Stimulated activated CD4-positive, alpha-beta T cell treated with anti-CD3 and anti-CD28 coated beads, Interleukin-1b, Interleukin-23, amount 100 ng/mL, for 4 hours (primary cell): ENCODE measurements at places on chromosomes 6 and 20.

DNA sequence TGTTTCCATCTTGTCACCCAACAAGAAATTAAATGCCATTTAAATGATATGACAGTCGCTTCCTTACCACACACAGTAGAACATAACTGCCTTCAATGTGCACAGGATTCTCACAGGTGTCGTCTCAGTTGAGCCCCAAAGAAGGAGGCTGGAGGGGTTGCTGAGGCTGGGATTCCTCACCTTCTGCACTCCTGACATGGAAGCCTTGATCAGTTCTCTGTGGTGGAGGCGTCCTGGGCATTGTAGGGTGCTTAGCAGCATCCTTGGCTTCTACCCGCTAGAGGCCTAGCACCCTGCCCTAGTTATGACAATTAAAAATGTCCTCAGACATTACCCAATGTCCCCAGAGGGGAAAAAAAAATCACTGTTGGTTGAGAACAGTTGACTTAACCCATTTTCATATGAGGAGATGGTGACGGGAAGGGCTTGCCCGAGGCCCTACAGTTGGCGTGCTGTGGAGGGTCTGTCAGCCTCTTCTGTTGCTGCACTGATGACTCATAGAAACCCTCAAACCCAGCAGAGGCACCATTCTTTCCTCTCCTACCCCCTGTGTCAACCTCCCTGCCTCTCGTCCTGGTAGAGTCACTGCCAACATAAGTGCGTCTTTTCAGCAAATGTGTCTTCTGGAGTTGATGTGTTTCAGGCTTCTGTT lies 19.3 kb upstream of the ZNF831 start:
- no peak for DNase-seq

DNA sequence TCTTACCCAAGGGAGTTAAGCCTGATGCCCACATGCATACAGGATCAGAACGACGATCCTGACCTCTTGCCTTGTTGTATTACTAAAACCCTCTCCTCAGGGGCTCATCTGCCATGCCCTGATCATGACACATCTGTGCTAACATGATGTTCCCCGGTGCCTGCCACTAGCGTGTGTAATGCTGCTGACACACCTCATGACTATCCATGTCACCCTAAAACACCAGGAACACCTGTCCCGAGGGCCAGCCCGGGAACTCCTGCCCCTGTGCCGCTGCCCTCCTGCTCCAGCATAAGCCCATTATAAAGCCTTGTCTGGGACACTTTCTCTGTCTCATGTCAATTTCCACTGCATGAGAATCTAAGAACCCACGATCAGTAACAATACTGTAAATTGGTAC lies 7.6 kb downstream of the SERPINB6 start:
- no peak for DNase-seq

- DNase-seq = no peak
Measured at GRCh38 chr6:89749918-89750317, 69.7 kb downstream of the MDN1 start.

GRCh38 chr6:99031957-99032356 lies 84.2 kb upstream of the FBXL4 start:
- DNase-seq = no peak

- no peak for DNase-seq
Measured at GRCh38 chr20:36043892-36044515, 75.6 kb downstream of the CNBD2 start.

DNA sequence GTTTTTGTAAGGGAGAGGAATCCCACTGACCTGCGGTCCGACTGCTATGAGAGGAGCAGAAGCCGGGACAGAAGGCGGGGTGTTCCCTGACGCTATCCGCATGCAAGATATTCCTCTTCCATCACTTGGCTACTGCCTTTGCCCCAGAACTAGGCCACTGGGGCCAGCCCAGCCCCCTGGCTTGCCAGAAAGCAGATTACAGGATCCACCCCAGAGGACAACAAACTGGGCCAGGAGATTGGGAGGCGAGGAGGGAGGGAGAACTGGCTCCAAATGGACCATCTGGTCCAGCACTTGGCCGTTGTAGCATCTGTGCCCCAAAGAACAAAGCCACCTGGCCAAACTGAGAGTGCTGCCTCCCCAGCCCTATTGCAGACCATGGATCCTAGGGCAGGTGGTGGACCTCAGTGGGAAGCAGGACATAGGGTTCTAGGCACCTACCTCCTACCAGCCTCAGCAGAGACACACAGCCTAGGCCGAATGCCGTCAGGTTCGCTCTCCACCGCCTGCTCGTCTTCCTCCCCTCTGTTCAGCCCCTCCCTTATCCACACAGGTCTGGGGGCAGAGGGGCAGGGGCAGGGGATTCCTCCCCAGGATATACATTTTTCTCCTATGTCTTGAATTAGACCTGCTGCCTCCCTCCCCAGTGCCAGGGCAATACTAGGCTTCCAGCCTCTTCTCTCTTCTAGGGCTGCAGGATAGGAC lies 4.0 kb downstream of the MDGA1 start:
- no peak for DNase-seq

DNA sequence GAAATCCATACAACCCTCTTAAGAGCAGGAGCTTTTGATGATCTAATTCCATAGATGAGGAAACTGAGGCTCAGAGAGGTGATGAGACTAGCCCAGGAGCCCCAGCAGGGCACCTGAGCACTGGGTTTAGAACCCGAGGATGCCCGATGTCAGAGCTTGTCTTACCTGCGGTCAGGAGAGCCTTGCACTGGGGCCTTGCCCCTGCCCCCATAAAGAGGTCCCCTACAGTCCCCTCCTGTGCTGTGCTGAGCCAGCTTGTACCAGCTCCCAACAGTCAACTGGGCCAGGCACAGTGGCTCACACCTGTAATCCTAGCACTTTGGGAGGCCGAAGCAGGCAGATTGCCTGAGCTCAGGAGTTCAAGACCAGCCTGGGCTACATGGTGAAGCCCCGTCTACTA lies 58.6 kb downstream of the RIPOR3 start:
- DNase-seq = no peak

DNA sequence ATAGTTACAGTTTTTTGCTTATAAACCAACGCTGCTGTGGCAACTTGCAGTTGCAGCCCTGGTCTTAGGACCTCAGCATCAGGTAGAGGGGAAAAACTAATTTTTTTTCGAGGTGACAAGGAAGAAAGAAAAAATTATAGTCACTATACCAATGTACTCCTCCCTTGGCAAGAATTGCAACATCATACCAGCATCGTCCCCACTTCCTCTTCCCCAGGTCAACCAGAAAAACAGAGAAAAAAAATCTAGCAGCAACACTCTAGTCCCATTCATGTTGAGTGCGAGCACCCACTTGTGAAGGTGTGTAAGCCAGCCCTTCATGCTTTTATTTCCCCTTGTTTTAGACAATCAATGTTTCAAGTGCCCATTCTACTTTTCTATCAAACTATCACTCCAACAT lies 13.1 kb upstream of the DCBLD1 start:
- no peak for DNase-seq

DNA sequence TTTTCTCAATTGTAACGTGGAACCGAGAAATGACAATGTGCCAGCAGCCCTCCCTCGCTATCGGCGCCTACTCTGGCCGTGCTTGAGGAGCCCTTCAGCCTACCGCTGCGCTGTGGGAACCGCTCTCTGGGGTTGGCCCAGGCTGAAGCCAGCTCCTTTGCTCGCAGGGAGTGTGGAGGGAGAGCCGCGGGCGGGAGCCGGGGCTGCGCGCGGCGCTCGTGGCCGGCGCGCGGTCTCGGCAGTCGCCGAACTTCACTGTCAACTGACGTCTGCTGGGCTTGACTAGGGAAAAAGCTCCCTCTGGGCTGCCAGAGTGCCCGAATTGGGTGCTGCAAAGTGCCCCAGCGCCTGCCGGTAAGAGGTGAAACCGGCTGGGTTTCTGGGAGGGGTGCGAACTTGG lies 29.7 kb upstream of the GCNT2 start:
- no peak for DNase-seq

- no peak for DNase-seq
Measured at GRCh38 chr6:138086573-138087196, 20.5 kb downstream of the PERP start.

GRCh38 chr6:122673343-122673961 lies 63.2 kb downstream of the PKIB start:
- no peak for DNase-seq

GRCh38 chr6:133198725-133199124 lies 42.4 kb upstream of the EYA4 start:
- DNase-seq = no peak

DNA sequence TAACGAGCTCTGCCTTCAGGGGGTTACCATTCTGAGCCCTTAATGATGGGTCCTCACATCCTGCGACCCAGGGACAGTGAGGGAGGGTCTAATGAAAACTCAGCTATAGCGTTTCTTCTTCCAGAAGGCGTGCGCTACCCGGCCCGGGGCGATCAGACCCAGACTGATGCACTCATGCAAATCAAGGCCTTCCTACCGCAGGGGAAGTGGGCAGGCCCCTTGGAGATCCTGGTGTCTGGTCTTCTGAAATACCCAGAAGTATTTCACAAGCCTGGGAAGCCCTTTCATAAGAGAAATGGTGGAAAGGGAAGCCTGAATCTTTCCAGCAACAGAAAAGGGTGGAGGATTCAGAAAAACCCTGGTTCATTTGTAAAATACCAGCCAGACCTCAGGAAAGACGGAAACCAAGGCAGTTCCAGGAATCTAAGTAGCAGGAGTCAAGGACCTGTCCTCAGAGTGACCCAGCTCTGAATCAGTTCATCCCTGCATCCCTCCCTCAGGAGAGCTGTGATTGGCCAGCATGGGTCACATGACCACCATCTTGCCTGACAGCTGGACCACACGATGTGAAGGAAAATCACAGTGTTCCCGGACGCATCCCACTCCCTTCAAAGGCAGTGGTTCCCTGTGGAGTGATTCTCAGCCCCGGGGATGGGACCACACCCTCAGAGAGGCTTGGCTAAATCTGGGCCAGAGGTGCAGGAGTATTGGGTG lies 12.7 kb downstream of the BFSP1 start:
- no peak for DNase-seq

DNA sequence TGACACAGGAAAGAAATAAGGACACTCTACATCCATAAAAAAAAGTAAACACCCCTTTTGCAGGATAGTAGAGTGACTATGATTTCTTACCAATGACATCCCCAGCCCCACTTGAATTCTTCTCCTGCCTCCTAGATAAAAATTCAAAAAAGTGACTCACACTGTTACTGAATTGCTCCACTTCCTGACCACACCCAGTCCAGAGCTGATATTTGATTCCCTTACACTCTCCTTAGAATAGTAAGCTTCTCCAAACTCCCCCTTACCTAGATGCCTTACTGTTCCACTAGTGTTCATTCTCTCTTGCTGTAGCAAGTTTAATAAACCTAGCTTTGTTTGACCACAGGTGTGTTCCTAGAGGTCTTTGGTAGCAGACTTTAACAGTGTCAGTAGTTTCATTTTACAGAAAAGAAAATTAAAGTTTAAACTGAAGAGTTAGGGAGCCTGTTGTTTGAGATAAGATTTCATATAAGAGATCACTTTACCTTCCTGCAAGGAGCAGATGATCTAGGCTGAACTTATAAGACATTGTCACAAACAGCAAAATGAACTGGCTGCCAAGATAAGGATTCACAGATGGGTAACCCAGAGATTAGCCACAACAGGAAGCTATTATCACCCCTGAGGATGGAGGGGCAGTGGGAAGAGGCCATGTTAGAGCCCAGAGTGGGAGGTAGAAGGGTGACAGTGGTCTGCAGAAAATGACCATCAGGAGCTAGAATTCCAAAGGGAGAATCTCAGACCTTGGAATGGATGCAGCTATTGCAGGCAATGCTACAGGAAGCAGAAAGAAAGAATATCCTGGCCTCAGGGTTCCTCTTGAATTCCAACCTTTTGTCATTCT lies 28.4 kb upstream of the BTN3A2 start:
- DNase-seq = no peak

DNA sequence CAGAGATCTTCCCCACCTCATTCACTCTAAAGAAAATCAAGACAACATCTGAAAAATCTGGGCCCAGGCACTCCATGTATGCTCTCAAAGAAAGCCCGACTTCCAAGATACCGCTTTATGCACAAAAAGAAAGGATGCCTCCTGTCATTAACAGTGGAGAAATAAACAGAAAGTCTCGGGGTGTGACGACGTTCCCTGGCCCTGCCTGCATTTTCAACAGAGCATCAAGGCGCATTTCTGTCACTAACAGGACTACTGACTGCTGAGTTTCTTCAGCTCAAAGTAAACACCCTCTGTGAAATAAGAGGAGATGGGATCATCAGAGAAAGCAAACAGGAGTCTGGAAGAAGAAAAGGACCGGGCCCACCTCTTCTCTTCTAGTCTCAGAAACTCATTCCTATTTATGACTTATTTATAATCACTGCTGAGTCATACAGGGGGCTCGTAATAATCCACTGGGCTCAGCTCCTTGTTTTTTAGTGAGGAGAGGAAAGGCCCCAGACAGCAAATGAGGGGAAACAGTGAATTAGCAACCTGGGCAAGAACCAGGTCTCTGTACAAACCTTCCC lies 99.7 kb downstream of the ZMYND8 start:
- DNase-seq = no peak

DNA sequence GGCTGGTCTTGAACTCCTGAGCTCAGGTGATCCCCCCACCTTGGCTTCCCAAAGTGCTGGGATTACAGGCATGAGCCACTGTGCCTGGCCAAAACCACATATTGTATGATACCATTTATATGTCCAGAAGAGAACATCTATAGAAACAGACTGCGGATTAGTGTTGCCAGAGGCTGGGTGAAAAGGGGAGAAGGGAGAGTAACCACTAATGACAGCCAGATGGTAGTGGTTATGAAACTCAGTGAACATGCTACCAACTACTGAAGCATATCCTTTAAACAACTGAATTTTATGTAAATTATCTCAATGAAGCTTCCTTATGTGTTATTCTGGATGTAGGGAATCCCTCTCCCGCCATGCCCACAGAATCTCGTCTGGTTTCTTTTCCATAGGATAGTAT lies 15.7 kb downstream of the SLC23A2 start:
- no peak for DNase-seq

DNA sequence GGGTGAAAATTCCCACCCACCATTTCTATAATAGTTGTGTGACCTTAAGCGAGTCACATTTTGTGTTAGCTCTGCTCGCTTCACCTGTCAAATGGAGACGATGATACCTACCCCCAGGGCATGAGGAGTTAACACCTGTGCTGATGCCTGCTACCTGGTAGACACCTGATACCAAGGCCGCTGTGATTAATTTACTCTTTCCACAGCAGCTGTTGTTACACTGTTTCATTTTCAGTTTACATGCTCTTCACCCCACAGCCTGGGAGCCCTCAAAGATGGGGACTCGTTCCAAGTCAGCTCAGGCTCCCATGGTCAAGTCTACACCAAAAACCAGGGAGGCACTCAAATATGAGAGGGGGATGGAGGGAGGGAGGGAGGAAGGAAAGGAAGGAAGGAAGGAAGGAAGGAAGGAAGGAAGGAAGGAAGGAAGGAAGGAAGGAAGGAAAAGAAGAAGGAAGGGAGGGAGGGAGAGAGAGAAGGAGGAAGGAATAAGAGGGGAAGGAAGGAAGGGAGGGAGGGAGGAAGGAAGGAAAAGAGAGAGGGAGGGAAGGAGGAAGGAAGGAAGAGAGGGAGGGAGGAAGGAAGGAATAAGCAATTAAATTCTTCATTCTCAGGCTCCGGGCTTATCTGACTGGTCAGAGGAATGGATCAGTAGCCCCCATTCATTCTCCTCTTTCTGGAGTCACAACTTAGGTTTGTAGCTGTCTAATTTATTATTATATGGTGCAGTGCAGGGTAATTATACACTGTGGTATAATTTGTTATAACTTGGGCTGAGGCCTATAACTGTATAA lies 40.9 kb downstream of the PDYN start:
- DNase-seq = no peak

GRCh38 chr6:154767003-154767723 lies 33.9 kb downstream of the SCAF8 start:
- no peak for DNase-seq

- DNase-seq = no peak
Measured at GRCh38 chr6:170006900-170007467, 255.6 kb downstream of the ERMARD start.

- no peak for DNase-seq
Measured at GRCh38 chr6:22328474-22328873, 31.6 kb upstream of the PRL start.
